ENCODE measurements at places on chromosomes 4 and X.

DNA sequence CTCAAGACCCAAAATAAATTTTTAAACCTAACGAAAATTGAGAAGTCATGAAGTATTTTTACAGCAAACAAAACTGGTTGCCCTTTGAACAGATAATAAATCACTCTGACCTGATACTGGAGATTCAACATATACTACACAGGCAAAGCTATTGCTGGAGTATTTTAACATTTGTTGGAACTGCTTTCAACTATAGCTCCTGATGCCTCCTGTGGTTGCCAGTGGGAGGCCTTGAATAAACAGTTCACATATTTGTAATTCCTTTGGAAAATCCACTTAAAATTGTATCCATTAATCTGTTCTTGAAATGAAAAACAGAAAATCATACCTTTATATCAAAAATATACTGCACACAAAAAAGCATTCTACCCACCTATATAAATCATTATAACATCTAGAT, 605.1 kb downstream of the KCTD8 start:
- no peak for DNase-seq

- no peak for DNase-seq
Measured at GRCh38 chr4:70627620-70628019, 924 bp upstream of the ENAM start.

GRCh38 chr4:83504503-83504902, 19.6 kb upstream of the ABRAXAS1 start:
- no peak for DNase-seq

GRCh38 chr4:163895378-163896005, 401.0 kb downstream of the TMA16 start:
- no peak for DNase-seq

DNA sequence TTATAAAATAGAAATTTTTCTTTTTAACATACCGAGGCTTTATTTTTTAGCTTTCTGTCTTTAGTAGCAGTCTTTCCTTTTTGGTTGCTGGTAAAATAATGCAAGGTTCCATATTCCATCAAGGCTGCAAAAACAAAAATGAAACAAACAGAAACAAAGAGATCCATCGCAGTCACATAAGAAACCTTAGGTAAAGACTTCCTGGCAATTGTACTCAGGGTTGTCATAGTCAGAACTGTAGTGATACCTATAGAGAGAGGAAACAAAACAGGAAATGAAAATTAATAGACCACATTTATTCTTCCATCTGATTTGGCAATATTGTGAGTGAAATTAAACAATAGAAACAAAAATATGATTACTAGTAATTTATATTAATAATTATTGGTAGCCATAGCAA, 72.5 kb downstream of the GABRG1 start:
- DNase-seq = no peak

DNA sequence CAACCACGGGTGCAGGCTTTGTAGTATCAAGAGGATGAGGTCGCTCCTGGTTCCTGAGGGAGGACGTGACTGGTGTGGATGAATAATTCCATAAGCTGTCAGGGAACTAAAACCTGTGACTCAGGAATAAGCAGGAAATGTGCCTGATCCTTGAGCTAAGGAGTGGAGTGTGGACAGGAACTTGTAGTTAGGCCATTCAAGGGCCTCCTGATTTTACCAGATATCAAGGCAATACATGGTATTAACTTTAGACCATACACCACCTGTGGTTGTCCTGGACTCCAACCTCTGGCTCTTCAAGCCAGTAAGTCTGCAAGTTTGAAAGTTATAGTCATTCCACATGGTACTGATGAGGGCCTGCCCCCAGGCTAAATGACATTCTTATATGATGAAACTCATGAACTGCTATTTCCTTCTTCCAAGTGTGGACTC, 12.1 kb upstream of the ING2 start:
- DNase-seq = no peak

GRCh38 chrX:130826249-130826648, 76.8 kb downstream of the ENOX2 start:
- DNase-seq = no peak

GRCh38 chrX:1516596-1517104, 20.3 kb downstream of the P2RY8 start:
- DNase-seq = no peak

- no peak for DNase-seq
Measured at GRCh38 chrX:21655901-21656586, 2.1 kb downstream of the KLHL34 start.

- DNase-seq = no peak
Measured at GRCh38 chr4:154124539-154125255, 335.8 kb upstream of the SFRP2 start.

DNA sequence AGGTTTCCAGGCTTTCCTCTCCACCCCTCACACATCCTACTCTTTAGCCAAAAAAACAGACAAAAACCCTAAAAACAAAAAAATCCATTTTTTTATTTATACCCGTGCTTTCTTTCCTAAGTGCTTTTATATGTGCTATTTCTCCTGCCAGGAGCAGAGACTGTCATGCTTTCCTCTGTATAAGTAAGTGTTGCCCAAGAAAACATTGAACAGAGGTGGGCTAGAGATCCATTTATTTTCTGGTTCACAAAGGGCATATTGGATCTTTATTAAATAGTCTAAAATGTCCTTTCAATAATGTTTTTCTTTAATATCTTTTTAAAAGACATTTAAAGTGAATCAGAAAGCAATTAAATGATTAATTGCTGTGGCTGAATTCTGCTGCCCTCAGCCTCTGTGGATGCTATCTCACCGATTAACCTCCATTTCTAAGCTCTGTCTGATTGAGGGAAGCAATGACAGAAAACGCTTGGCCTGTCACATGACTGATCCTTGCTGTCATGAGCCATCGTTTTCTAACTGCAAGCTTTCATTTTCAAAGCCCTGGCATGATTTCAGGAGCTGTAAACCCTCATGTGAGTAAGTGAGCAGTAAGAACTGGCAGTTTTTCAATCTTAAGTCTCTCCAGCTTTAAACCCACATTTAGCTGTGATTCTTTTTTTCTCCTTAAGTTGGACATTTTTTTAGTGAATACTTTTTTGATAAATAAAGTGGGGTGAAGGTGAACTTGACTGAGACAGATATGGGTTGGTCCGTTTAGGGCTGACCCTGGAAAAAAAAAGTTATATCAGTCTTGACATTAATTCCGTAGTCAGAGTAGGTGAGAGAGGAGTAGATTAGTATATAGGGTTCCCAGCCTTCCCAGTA, 180.7 kb upstream of the PGRMC2 start:
- DNase-seq = no peak
